Fibroblast of skin of right quadriceps (primary cell): ENCODE measurements at places on chromosomes 7 and 10.

GRCh38 chr10:77310288-77310840 is 327.2 kb downstream of the KCNMA1 start:
- DNase-seq = no peak

DNA sequence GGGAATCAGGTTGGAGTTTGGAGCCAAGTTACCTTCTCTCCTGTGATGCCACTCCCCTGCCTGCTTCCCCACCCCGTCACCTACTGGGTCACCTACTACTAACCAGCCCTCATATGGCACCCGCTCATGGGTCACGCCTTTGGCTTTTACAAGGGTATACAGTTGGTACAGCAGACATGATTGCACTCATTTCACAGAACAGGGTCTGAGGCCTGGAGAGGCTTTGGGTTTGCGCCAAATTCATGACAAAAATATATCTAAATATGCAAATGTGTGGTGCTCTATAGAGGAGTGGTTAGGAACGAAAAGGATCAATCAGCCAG is 10.7 kb downstream of the CRYGN start:
- no peak for DNase-seq

GRCh38 chr7:65840446-65840845 is 32.4 kb upstream of the VKORC1L1 start:
- no peak for DNase-seq

GRCh38 chr10:21195252-21195651 is 298.1 kb upstream of the NEBL start:
- no peak for DNase-seq

GRCh38 chr7:20952916-20953315 is 166.2 kb upstream of the SP8 start:
- no peak for DNase-seq

DNA sequence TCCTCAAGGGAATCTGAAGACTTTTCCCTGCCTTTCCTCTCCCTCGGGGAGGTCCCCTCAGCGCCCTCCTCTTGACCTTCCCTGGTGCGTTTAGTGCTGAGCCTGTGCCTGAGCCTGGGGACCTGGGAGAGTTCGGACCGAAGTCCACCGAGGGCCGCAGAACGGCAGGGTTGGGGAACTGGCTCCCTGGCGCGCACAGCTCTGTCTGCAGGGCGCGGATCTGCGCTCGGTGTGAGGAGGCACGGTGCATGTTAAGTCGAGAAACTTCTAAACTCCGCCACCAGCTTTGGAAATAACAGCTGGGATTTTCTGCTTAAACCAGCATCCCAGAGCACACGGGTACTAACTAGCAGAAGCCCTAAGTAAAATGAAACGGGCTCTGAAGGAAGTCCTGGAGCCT is 44.2 kb upstream of the SLC29A4 start:
- no peak for DNase-seq

- DNase-seq = peak; percentile 20
These were observed 83.5 kb downstream of the ADK start for GRCh38 chr10:74234569-74234968.

DNA sequence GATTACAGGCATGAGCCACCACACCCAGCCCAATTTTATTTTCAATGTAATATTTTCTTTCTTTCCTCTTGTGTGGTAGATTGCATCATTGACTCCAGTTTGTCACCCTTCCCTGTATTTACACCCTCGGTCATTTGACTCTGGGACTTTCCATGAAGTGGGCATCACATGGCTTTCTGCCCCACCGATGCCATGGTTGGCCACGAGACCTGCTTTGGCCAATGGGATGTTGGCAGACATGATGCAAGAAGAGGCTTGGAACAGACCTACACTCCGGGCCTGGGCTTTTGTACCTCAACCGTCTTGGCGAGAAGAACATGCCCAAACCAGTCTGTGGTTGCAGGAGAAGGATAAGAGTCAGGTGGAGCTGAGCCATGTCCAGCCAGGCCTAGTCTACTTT is 38.8 kb upstream of the CACUL1 start:
- DNase-seq = no peak

GRCh38 chr10:35570397-35570796 is 34.7 kb upstream of the GJD4 start:
- no peak for DNase-seq
